ENCODE measurements at places on chromosomes 4 and X. TPM values are rescaled to one million over a fixed set of nuclear protein-coding genes. Genes with fewer than 3 reads are reported as not detected.

DNA sequence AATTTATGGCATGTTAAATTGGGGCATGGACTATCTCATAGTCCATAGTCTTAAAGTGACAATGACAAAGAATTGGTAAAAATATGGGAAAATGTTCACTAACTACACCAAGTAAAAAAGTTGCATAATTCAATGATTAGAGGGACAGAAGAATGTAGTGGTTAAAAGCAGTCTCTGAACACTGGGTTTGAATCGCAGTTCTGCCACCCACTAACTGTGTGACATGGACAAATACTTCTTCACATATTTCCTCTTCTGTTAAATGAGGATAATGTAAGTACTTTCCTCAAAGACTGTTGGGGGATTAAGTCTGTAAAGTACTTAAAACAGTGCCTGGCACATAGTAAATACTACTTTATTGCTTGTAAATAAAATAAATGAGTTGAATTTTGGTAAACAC is 15.3 kb downstream of the COQ2 start:
- H3K27ac ChIP-seq, result no peak overlapping the region
- no peak for DNase-seq
- H3K27me3 ChIP-seq, result no peaks in the 10 kb centered on the region
- peaks cover 31% of the 10 kb centered on the region for H3K4me1 ChIP-seq
- peaks cover 31% of the 10 kb centered on the region for H3K36me3 ChIP-seq
- no peak overlapping the region for H3K4me3 ChIP-seq

DNA sequence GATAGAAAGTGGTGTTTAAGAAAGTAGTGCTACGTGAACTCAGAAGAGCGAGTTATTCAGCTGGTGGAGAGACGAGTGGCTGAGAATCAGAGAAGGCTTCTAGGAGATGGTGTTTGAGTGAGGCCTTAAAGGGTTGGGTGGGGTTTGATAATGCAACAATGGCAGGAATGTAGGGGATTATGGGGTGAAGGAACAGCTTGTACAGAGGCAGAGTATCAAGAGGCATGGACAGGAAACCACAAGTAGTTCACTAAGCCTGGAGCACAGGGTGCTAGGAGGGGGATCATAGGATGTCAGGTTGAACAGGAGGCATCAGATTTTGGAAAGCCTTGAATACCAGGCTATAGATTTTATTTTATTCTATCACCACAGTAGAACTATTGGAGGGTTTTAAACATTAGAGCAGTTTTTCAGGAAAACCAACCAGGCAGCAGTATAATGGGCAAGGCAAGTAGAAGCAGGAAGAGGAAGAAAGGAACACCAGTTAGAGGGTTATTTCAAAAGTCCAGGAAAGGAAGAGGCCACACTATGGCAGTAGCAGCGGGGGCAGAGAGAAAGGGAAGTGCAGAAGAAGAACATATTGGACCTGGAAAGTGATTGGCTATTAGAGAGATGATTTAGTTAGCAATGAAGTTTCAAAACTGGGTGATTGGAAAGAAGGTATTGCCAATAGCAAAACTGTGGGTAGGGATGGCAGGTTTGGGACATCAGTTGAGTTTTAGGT is 99.2 kb downstream of the DOCK11 start:
- H3K4me3 ChIP-seq, result no peak overlapping the region
- H3K4me1 ChIP-seq, result no peaks in the 10 kb centered on the region
- H3K27ac ChIP-seq, result no peak overlapping the region
- peaks cover 3% of the 10 kb centered on the region for H3K36me3 ChIP-seq
- no peaks in the 10 kb centered on the region for H3K27me3 ChIP-seq
- DNase-seq, result no peak

GRCh38 chr4:104490770-104491480 is 3.8 kb downstream of the CXXC4 start:
- H3K36me3 ChIP-seq, result no peaks in the 10 kb centered on the region
- peak overlapping the region; percentile 63 for H3K4me3 ChIP-seq
- peaks cover 36% of the 10 kb centered on the region for H3K27me3 ChIP-seq
- H3K27ac ChIP-seq, result no peak overlapping the region

DNA sequence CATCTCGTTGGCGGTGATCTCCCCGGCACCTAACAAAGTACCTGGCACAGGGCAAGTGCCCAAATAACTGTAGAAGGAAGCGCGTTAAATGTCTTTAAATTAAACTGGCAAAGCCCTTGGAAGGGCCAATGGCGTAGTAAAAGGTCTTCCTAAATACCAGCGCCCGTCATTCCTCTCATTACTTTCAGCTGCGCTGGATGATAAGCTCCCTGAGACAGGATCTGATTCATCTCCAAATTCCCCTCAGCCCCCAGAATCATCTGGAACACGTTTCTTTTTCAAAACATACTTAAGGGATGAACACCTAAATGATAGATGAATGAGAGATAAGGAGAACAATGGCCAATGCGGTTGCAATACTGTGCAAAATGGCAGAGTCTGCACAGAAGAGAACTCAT is 95.1 kb downstream of the AFAP1 start:
- no peak overlapping the region for H3K27ac ChIP-seq
- no peaks in the 10 kb centered on the region for H3K27me3 ChIP-seq
- no peak for DNase-seq
- H3K4me1 ChIP-seq, result no peaks in the 10 kb centered on the region
- no peak overlapping the region for H3K4me3 ChIP-seq

The GAGE1 gene
- total RNA-seq, result not detected

Data from B cell (primary cell).